Activated T-helper 17 cell treated with anti-CD3 and anti-CD28 coated beads, Interleukin-2, amount 50 U/mL, for 72 hours (primary cell): ENCODE measurements at places on chromosomes 12 and 14. TPM values are rescaled to one million over a fixed set of nuclear protein-coding genes. Genes with fewer than 3 reads are reported as not detected.

PITPNM2 gene
- 4.1 TPM for total RNA-seq

GLIPR1L1 gene
- total RNA-seq = not detected

IFNG gene
- total RNA-seq = 33.2 TPM

VRTN gene
- not detected for total RNA-seq

SMCO3 gene
- total RNA-seq = not detected

IAPP gene
- not detected for total RNA-seq

DNA sequence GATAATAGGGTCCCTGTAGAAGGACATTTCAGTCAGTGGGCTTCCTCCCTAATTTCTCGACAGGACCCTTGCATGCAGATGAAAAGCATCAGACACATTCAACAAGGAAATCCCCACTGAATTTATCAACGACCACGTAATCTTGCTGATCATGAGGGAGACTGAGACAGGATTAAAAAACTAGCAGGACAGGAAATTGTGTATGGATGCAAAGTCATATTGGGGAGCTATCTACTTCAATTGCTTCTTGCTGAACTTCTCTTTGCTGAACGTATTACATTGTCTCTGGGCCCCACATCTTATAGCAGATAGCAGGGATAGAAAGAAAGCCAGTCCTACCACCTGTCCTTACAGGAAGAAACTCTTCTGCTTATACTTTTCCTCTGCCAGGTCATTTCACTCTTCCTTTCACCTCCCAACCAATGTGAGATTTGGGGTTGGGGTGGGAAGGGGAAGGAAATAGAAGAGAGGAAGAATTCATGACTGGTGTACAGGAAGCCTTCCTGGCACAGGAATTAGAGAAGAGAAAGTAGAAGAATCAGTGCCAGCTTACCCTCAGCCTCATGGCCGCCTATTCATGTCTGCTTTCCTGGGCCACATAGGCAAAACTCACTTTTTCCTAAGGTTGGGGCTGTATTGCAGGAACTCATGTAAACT, 333.3 kb downstream of the ZFP36L1 start:
- no peak for ATAC-seq

GRCh38 chr12:90515199-90516175, 439.5 kb downstream of the CCER1 start:
- ATAC-seq = peak; percentile 50

GRCh38 chr14:21201732-21202462, 46.0 kb upstream of the OR5AU1 start:
- no peak for ATAC-seq

DNA sequence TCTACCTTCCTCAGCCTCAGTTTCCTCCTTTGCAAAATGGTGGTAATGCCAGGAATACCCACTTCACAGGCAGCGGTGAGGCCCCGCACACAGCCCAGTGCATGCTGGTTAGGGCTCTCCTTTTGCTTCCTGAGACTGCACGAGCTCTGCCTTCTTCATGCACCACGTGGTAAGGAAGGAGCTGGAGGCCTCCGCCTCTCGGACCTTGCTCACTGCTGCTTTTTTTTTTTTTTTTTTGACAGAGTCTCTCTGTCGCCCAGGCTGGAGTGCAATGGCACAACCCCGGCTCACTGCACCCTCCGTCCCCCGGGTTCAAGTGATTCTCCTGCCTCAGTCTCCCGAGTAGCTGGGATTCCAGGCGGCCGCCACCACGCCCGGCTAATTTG, 18.1 kb downstream of the TAMALIN start:
- ATAC-seq = peak; percentile 52

DNA sequence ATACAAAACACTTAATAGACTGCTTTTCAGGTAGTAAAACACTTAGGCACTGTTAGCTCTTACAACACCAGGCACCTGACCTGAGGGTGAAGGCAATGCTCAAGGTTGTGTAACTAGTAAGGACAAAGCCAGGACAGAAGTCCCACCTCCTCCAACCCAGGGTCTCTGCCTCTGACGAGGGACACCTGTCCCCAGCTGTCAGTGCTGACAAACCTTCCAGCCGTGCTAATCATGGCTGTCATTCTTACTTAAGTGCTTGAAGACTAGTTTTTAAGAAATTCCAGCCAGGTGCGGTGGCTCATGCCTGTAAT, 62.5 kb upstream of the MAX start:
- ATAC-seq = no peak

DNA sequence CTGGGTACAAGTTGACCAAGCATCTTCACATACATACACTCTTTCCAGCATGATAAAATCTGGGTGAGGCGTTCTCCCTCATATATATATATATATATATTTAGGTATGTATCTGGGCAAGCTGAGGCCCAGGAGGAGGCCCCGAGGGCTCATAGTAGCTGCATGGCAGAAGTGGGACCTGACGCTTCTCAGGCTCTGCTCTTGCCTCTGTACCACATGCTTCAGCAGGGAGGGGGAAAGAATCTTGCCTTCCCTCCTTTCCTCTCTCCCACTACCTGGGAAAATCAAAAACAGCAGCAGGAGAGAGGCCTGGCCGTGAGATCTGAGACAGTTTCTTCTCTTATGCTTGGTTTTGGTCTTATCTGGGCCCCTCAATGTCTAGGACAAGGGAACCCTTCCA, 9.2 kb downstream of the PPP1R1A start:
- peak; percentile 25 for ATAC-seq

GRCh38 chr14:68463705-68464374, 329.0 kb downstream of the ZFP36L1 start:
- ATAC-seq = no peak

DNA sequence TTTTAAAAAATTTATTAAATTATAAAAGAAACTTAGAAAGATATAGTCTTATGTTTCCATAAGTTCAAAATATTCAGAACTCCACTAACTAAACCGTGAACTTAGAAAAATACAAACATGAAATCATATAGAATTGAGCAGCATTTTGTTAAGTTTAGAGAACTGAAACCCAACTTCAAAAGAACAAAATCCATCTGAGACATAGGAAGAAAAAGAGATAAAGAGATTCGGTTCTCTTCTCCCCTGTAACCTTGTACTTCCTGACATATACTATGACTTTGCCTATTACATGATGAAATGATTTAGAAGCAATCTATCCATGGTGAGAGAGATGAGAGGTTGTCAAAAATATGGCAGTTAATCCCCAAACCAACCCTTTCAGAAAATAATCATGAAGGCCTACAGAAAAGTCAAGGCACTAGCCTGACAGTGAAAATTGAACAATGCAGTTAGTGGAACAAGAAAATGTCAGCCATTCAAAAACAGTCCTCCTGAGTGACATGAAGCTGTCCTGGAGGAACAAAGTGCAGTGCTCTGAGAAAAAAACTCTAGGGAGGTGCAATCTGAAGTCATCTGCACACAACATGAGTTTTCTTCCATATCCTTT, 44.0 kb downstream of the C12orf50 start:
- no peak for ATAC-seq

- no peak for ATAC-seq
Measured at GRCh38 chr12:127761880-127762279, 505.1 kb upstream of the TMEM132C start.

DNA sequence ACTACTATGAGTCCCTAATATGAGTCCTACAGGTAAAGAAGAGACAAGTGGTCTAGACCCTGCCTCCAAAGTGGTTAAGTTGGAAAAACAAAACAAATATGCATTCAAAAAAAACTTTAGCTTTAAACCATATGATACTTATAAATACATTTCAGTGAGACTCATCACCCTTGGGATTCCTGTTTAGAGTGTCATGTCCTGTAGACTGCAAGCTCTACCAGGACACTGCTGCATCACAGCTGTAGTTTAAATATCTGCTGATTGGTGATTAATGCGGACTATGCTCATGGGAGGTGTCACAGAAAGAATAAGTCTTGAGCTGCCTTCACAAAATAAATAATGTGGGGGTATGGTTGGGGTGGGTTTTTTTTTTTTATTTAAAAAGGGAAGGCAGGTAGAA, 8.8 kb upstream of the LGR5 start:
- ATAC-seq = no peak

DNA sequence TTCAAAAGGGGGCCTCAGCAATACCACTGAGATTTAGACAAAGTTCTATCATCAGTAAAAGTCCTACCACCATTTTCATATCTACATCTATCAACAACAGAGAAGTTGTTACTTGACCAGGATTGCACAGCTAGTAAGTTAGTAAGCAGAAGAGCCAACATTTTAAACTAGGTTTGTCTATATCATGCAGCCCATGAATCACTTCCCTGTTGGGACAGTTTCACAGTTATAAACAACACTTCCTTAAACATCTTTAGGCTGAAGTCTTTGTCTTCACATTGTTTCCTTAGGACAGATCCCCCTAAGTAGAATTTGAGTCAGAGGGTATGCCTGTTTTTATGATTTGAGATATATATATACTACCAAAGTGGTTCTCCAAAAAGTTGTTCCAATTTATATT, 68.5 kb downstream of the DAO start:
- ATAC-seq = no peak
